Mucosa of gallbladder (tissue), 1 donor: ENCODE measurements at places on chromosomes 11 and 22. TPM values are rescaled to one million over a fixed set of nuclear protein-coding genes. Genes with fewer than 3 reads are reported as not detected.

Gene GCAT
- 22.3 TPM for total RNA-seq

Gene TRPM5
- total RNA-seq = 4.4 TPM

GRCh38 chr22:46112405-46112804 is 37.9 kb upstream of the PPARA start:
- DNase-seq = no peak

- DNase-seq = no peak
Observed at GRCh38 chr11:31582697-31583096, 73.1 kb downstream of the ELP4 start.

- DNase-seq = peak; percentile 68
Observed at GRCh38 chr11:66595245-66595904, 2.4 kb downstream of the CCS start.

DNA sequence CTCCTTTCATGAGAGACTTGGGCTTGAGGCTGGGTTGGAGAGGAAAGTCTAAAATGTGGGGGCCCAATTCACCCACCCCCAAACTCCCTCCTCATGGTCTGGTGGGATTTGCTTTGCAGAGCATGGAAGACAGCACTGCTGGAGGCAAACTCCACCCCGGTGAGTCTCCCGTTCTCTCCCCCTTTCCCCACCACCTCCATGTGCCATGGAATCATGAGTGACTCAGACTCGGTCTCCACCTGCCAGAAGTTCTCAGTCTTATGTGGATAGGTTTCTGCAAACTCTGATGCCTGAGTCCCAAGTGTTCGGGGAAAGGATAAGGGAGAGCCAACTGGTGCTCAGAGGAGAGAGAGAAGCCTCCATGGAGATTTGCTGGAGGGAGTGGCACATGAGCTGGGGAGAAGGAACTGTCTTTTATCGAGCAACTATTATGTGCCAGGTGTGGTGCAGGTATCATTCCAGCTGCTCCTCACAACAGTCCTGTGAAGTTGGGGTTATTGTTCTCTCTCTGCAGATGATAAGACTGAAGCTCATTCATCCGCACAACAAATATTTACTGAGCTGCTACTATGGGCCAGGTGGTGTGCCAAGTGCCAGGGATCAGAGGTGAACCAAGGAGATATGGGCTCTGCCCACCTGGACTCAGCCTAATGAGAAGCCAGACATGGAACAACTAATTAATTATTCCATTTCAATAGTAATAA is 6.6 kb downstream of the PLEKHB1 start:
- DNase-seq = no peak

Gene GSTT2
- total RNA-seq = 0.81 TPM

- no peak for DNase-seq
Observed at GRCh38 chr22:50286701-50287318, 16.6 kb upstream of the MAPK11 start.

Gene CD3D
- total RNA-seq = 12.4 TPM

Gene CHRNA10
- 1.8 TPM for total RNA-seq

GRCh38 chr22:25156736-25157135 is 42.9 kb upstream of the CRYBB3 start:
- DNase-seq = no peak

DNA sequence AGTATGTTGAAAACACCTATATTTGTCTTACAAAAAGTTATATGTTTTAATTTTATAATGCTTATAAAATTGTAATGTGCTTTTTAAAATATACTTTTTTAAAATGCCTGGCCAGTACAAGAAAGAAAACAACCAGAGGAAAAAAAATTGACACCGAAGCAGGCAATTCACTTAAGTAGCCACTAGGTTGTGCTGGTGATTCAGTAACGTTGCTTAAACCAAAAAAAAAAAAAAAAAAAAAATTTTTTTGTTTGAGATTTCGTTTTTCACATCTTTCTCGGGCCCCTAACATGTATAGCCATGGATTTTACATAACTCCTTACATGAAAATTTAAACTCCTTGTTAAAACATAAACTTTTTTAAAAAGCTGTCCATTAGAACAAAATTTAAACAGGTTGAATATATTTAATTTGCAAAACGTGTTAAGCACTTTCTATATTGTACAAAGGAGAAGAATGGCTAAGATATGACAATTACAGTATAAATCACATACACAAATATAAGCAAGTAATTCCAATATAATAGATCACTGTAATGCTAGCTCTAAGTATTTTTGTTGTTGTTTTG is 9.2 kb downstream of the OR8B4 start:
- DNase-seq = no peak

Gene DDX10
- total RNA-seq = 18.4 TPM

- no peak for DNase-seq
Observed at GRCh38 chr11:119347242-119347641, 737 bp upstream of the MFRP start.

DNA sequence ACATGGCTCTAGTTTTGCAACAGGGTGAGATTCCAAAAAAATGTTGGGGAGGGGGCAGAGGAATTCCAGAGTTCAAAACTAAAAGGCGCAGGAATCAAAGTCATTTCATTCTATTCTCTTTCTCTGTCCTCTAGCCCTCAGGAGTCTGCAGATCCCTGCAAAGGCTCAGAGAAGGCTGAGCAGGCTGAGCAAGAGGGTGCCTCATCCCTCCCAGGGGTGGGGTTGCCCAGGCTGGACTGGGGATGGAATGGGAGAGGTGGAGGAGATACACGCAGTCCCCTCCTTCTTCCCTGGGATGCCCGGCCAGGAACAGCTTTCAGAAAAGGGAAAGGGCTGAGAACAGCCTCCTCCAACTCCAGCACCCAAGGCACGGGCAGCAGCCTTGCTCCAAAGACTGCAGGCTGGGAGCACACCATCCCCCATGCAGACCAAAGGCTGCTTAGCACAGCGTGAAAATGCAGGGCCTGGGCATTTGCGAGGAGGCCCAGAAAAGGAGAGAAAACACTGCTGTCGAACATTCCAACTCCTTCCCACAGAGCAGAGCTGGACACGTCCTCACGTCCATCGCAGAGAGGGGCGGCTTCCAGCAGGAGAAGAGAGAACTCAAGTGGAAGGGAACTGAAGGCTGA is 51.8 kb downstream of the MN1 start:
- DNase-seq = peak; percentile 22

DNA sequence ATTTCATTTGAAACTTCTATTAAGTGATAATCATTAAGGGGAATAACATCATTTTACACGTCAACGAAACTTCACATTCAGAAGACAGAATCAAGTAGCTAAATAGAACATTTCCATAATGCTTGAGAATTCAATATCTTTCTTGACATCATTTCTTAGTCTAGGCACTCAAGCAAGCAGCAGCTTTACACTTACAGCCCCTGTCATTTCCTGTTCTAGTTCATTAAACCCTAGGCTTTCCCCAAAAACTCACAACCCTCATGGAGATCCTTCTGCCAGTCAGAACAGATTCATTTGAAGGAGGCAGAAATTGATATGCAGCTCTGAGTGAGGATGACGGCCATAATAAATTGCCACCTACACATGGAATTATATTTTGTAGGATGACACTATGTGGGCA is 5.3 kb upstream of the HORMAD2 start:
- DNase-seq = no peak

Gene CD248
- 34.7 TPM for total RNA-seq
